Activated T-helper 1 cell treated with anti-CD3 and anti-CD28 coated beads, Interleukin-2, amount 50 U/mL, for 16 hours (primary cell): ENCODE measurements at places on chromosomes 4 and X.

DNA sequence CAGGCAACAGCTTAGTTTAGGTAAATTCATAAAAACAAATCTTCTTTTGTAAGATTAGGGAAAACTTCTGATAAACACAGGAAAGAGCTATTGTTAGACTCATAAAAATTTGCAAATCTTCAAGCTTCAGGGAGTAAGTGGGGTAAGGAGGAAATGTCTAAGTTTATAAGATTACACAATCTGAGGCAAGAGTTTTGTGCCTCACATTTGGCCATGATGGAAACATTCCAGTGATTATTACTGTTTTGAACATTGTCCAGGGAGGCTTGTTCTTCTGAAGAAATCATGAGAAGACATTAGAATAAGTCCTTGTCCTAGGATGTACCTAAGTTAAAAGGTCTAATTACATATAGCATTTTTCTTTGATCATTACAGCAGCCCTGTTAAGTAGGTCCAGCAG is 72.8 kb downstream of the MAOB start:
- no peak for DNase-seq

GRCh38 chr4:15004739-15005301 is 2.5 kb downstream of the CPEB2 start:
- peak; percentile 19 for DNase-seq

GRCh38 chr4:180564026-180564425 is 1679.2 kb upstream of the TENM3 start:
- no peak for DNase-seq

- DNase-seq = no peak
These were observed 5.6 kb downstream of the SORCS2 start for GRCh38 chr4:7197910-7198309.

GRCh38 chr4:1738410-1738809 is 17.1 kb downstream of the TACC3 start:
- no peak for DNase-seq

GRCh38 chr4:158033416-158034120 is 139.3 kb downstream of the GASK1B start:
- DNase-seq = no peak

GRCh38 chr4:17511509-17511949 is 361 bp downstream of the QDPR start:
- DNase-seq = no peak

DNA sequence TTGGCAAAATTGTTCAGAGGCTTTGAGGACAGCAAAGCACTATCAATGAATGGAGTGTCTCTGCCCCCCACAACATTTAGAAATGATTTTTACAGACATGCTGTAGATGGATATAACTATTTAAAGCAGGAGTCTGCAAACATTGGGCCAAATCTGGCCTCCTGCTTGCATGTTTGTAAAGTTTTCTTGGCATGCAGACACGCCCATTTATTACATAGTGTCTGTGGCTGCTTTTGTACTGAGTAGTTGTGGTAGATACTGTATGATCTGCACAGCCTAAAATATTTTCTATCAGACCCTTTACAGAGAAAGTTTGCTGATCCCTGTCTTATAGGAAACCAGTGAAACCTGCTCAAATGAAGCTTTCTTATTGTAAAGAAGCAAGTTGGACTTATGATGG is 45.5 kb upstream of the PHEX start:
- DNase-seq = no peak

- DNase-seq = no peak
These were observed 836.5 kb upstream of the HTR2C start for GRCh38 chrX:113747274-113747973.

GRCh38 chr4:48960988-48961635 is 25.0 kb upstream of the CWH43 start:
- DNase-seq = no peak

DNA sequence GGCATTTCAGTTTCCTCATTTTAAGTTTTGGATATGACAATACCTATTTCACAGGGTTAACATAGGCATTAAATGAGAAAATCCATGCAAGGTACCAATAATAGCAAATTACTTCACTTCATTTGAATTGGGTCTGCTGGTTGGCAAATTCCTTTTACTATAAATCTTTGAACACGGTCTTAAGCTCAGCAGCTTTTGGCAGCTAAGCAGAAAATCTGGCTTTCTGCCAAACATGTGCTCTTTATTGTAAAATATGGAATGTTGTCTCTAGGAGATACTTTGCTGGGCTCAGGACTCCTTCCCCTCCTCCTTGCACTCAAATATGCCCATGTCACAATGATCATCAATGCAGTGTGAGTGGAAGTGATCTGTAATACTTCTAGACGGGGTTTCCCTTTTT is 16.8 kb upstream of the DMP1 start:
- no peak for DNase-seq

DNA sequence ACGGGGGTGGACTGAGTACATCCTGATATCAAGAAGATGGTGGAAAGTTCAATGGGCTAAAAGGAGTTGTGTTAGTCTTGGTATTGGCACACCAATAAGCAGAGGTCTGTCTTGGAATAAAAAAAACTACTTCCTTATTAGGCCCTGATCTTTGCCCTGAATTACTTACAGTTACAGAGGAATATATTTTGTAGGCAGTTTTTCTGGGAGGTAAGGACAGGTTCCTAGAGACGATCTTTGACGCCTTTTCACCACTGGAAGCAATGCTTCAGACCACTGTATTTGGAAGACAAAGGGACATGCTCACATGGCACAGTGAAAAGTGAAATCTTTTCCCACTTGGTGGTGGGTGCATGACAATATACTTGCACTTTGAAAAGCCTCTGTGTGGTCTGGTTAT is 618 bp upstream of the XK start:
- DNase-seq = no peak

- DNase-seq = peak; percentile 10
These were observed 88.2 kb downstream of the ATP8A1 start for GRCh38 chr4:42568610-42569207.

GRCh38 chr4:140233791-140234696 is 80.1 kb upstream of the MAML3 start:
- no peak for DNase-seq

- DNase-seq = no peak
These were observed 158.0 kb upstream of the GYPA start for GRCh38 chr4:144298519-144298918.

DNA sequence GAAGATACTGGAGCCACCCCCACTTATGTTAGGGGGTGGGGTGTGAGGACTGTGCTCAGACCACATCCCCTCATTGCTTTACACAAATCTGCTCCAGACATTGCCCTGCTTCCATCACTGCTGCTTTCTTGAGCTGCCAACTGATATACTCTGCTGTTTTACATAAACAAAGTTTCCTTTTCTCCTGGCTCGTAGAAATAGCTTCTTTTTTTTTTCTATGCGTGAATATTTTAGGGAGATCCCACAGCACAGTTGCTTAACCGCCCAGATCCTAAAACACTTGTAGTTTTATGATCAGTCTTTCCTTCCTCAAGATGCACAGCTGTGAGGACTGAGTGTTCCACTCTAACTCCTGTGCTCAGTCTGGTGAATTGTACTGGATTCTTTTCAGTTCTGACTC is 768.4 kb downstream of the PCDH18 start:
- DNase-seq = no peak

GRCh38 chr4:162732876-162733275 is 433.8 kb downstream of the NAF1 start:
- no peak for DNase-seq

DNA sequence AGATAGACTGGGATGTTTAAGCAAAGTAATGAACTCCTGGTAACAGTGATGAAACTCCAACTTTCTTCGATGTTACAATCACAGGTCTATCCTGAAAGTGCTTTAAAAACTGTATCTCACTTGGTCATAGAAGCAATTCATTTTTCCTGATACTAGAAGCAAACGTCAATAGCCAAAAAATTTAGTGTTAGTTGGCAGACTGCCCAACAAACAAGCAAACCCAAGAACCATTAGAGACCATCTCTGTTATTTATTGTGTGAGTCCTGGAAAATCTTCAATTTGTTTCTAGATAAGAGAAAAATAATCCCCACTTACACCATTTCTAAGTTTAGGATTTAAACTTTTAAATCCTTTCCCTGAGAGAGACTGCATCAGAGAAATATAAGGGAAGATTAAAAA is 553.9 kb downstream of the INPP4B start:
- no peak for DNase-seq

DNA sequence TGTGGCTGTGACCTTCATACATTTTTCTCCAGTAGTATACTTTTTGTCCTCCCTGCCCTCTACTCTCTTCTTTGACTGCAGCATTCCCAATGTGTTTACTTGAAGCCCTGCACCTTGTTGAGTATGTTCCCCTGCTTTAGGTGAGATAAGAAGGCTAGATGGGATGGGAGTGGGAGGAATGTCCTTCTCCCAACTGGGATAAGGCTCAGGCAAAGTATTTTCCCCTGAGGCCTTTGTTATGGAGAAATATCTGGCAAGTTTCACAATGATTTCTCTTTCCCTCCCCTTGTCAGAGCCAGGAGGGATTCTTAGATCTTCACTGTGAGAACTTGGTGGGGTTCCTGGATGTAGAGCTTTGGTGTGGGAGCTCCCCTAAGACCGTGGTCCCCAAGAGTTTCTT is 131.8 kb downstream of the CLCN5 start:
- DNase-seq = no peak

- no peak for DNase-seq
These were observed 660 bp downstream of the GEMIN8 start for GRCh38 chrX:14029039-14029424.

- no peak for DNase-seq
These were observed 217.5 kb upstream of the TEX13C start for GRCh38 chrX:125101971-125102755.

DNA sequence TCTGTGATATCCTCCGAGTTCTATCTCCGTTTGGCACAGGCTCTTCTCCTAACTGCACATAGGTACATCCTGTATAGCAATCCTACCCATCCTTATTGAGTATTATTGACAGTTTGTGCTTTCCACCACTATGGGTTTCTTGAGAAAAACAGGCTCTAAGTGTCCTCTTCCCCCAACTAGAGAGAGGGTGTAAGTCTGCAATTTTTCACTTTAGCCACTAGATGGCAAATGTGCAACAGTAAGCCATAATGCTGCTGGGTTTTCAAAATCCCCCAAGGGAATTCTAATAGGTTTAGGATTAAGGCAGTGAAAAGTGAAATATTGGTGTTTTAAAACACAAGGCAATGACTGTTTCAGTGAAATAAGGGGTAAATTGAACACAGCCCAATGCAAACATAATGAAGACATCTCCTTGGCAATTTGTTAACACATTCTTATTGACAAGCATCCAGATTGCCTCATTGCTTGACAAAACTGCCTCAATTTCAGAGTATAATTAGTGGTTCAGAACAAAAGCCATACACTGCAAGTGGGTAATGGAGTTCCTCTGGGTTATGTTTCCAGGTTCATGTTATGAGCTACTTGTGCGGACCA is 239.0 kb upstream of the HTR2C start:
- no peak for DNase-seq

- DNase-seq = no peak
These were observed 26.9 kb downstream of the DCHS2 start for GRCh38 chr4:154464654-154465053.

DNA sequence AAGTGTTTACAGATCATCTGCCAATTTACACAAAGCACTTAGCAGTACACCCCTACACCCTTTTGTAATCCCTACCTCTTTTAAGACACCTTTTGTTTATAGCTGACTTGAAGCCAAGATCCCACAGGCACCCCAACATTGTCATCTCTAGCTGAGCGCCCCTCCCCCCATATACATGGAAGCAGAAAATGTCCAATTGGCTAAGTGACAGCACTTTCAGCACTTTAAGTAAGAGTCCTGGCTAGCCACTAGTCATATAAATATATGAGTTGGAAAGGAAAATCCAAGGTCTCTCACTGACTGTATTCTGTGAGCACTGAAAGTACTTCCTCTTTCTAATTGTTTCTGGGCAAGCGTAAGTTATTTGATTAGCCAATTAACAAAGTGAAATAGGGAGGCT is 108.2 kb downstream of the NSUN7 start:
- no peak for DNase-seq

GRCh38 chr4:57159866-57160265 is 49.7 kb upstream of the IGFBP7 start:
- no peak for DNase-seq

DNA sequence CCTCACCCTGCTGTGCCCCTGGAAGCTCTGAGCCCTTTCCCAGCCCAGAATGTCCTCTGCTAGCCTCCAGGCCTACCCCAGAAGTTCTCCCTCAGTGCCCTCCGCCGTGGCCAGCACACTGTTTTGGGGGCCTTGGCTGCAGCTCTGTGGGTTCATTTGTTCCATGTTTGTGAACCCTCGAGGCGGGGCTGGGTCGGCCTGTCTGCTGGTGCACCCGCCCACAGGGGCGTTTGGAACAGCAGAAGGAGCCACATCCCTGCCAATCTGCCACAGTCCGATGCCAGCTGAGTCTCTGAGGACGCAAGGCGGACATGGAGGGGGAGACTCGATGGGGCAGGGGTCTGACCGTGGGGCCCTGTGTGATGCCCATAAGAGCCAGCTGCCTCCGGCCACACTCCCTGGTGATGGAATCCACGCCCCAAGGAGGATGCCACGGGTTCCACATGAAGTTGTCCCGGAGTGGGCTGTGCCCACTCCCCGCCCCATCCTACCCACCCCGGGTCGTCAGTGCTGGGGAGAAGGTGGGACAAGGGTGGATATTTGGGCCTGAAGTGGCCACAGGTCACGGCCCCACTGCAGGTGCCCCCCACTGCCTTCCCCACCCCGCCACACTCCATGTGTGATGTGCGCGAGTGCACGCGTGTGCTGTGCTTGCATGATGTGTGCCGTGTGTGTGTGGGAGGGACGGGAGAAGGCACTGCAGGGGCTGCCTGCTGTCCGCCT is 7.1 kb downstream of the ATP5ME start:
- DNase-seq = no peak

DNA sequence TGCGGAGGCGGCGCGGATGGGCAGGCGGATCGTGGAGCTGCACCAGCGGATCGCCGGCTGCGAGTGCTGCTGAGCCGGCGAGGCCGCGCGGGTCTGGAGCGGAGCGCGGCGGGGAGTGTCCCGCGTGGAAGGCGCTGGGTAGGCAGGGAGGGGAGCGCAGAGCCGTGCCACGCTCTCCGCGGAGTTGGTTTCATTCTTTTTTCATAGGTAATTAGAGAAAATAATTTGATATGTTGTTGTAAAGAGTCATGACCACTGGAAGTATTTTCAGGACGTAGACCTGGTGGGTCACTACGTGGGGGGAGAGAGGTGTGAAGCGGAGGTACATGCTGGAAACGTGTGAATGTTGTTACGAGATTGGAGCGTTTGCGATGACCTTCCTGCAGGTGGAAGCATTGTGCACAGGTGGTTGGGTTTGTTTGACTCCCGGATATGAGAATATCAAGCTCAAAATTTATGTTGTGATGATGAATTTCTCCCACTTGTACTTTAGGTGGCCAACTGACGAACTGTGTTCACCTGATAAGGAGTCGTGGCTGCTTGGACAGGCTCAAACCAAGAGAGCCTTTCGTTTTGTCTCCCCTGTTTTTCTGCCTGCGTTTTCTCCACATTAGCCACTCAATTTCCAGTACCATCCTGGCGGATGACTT is 19.1 kb upstream of the S100P start:
- peak; percentile 24 for DNase-seq

GRCh38 chr4:147916351-147916750 is 184.5 kb downstream of the ARHGAP10 start:
- DNase-seq = no peak

- no peak for DNase-seq
These were observed 15.4 kb downstream of the IGFBP7 start for GRCh38 chr4:57094832-57095223.
